Stimulated activated CD8-positive, alpha-beta memory T cell treated with anti-CD3 and anti-CD28 coated beads, Interleukin-2, amount 100 ng/mL, for 1 hour (primary cell): ENCODE measurements at places on chromosomes 5 and 9.

GRCh38 chr5:103408408-103408807 lies 149.8 kb downstream of the MACIR start:
- no peak for DNase-seq

DNA sequence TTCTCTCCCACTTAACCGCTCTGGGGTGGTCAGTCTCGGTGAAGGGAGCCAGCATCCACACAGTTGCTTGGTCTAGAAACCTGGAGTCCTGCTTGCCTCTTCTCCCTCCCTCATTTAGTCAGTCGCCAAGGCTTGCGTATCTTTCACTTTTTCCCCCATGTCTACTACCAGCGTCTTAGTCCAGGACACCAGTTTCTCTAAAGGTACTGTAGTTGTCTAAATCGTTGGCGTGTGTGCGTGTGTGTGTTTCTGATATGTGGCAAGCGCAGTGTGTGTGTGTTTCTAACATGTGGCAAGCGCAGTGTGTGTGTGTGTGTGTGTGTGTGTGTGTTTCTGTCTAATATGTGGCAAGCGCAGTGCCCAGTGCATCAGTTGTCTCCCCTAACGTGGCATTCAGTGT lies 641 bp downstream of the ATP6V1G1 start:
- DNase-seq: no peak

GRCh38 chr9:69486498-69486897 lies 161.5 kb downstream of the ENTREP1 start:
- no peak for DNase-seq

- no peak for DNase-seq
These were observed 411.2 kb upstream of the IRX4 start for GRCh38 chr5:2293906-2294305.

DNA sequence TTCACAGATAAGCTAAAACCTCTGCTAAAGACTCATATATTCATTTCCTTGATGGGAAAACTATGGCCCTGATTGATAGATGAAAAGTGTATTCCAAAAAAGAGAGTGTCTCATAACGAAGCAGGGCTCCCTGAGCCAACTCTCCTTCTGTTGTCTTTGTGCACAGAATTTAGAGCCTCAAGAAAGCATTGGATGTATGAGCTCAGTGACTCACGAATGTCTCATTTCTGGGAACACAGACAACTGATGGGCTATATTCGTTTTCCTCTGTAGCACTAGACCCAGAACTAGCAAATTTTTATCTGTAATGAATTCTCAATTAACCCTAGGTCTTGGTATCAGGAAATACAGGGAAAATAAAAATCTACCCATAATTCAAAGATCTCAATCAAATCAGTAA lies 88.4 kb downstream of the LMNB1 start:
- DNase-seq: no peak

DNA sequence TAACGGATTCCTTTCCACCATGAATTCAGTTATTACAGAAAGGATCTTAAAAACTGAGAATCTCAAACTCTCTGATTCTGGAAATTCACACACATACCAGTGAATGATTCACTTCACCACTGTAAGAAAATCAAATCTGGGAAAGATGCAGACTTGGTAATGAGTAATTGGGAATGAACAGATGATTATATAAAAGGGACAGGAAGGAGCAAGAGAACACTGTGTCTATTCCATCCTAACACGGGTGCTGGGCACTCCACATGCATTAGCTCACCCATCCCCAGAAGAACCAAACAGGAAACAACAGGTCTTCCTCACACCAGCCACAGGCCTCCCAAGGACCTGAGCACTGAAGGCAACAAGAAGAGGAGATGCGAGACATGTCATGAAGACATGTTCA lies 74.8 kb upstream of the ZNF622 start:
- DNase-seq: no peak

DNA sequence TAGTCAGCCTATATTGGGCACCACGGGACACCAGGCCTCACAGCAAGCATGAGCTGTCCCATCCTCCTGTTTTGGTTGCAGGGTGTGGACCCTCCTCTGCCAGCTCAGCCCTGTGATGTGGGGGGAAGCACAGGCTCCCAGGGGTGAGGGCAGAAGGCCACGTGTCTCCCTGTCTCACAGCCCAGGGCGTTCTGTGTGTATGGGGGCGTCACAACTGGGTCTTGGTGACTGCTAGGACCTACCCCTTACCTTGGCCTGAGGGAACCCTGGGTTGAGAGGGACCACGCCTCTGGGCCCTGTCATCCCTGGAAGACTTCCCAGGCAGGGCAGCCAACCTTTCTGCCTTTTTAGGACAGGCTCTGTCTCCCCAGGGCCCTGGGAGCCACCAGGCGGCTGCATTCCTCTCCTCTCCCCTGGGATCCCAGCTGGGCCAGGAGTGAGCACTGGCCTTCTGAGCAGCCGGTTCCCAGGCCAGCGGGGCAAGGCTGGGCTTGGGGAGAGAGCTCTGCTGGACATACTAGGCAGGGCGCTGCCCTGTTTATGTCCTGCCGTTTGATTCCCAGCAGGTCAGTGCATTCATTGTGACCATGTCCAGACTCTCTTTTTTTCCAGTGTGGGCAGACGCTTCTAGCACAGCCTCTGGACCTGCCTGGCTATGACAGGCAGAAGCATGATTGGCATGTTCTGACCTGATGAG lies 97.4 kb downstream of the DAB2IP start:
- no peak for DNase-seq

- DNase-seq: no peak
These were observed 106.6 kb upstream of the ANKRD55 start for GRCh38 chr5:56339732-56340131.

GRCh38 chr5:179376701-179377420 lies 31.6 kb upstream of the ADAMTS2 start:
- no peak for DNase-seq

- no peak for DNase-seq
These were observed 632.3 kb upstream of the TLE4 start for GRCh38 chr9:78939311-78940065.

GRCh38 chr9:36210722-36211121 lies 20.0 kb downstream of the CLTA start:
- DNase-seq: no peak

- no peak for DNase-seq
These were observed 24.4 kb downstream of the SLC6A7 start for GRCh38 chr5:150214289-150214688.

GRCh38 chr9:8078641-8079140 lies 279.1 kb upstream of the DMAC1 start:
- DNase-seq: no peak

GRCh38 chr5:39584927-39585326 lies 160.1 kb upstream of the DAB2 start:
- no peak for DNase-seq

DNA sequence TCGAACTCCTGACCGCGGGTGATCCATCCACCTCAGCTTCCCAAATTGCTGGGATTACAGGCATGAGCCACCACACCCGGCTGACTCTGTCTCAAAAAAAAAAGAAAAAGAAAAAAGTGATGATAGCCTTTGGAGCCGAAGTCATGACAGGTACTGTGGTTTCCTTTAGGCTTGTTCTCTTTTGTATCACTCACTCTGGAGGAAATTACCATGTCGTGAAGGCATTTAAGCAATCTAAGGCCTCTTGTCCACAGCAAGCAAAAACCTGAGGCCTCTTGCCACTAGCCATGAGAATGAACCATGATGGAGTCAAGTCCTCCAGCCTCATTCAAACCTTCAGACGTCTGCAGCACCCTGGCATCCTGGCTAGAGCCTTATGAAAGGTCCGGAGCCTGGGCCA lies 286.1 kb downstream of the RAB3C start:
- no peak for DNase-seq

DNA sequence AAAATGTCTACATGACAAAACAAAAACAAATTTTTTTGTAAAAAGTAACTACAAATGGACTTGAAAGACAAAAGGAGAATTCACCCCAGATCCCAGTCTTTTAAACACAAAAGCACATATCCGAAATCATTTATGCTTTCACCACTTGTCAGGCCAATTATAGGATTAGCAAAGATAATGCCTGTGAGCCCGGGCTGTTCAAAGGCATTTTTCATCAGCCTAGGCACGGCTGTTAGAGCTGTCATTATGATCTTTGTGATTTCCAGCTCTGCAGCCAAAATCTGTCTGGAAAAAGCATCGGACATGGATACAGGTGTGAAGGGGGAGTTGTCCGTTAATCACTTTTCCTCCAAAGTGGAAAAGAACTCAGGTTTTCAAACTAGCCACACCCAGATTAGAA lies 23.6 kb upstream of the RAB14 start:
- DNase-seq: no peak

GRCh38 chr5:18311266-18311665 lies 677.0 kb downstream of the TAF11L14 start:
- DNase-seq: no peak

DNA sequence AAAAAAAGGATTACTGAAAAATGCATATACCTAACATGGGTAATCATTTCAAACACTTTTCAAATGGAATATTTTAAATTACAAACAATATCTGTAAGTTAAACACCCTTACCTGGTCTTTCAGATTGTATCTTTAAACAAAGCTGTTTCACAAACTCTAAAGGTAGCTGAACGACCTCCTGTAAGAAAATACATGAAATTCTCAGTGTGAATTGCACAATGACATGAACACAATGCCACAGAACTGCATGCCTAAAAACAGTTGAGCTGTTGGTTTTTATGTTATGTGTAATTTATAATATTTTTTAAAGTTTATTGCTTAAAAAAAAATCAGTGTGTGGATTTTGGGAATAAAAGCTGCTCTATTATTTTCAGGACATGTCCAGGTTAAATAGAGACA lies 17.5 kb downstream of the IPPK start:
- no peak for DNase-seq

DNA sequence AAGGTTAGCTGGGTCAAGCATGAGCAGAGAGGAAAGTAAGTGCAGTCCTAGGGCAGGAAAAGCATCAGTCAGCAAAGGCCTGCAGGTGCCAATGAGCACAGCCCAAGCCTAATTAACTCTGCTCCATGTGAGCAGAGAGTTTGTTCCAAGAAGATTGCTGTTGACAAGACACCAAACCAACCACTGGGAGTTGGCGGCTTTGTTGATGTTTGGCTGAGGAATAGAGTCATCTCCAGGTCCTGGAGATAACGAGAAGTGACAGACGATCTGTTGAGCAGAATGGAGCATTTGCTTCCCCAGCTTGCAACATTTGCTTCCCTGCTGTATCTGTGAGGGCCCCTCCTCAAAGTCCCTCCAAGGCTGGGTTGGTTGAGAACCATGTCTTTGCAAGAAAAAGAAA lies 68.2 kb downstream of the FAM114A2 start:
- no peak for DNase-seq

DNA sequence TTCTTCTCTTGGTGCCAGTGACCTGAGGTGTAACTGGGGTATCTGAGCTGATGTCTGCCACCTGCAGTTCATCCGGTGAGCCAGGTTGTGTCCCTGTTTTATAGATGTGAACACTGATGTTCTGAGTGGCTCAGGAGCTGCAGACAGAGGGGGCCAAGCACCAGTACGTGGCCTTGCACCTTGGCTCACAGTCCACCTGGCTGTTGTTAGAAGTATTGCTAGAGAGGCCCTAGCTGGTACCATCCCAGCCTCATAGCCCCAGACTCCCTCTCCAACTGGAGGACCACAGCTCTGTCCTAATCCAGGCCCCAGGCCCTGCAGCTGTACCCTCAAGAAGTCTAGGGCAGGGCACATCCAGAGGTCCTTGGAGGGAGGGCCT lies 16.2 kb downstream of the PHF2 start:
- no peak for DNase-seq

DNA sequence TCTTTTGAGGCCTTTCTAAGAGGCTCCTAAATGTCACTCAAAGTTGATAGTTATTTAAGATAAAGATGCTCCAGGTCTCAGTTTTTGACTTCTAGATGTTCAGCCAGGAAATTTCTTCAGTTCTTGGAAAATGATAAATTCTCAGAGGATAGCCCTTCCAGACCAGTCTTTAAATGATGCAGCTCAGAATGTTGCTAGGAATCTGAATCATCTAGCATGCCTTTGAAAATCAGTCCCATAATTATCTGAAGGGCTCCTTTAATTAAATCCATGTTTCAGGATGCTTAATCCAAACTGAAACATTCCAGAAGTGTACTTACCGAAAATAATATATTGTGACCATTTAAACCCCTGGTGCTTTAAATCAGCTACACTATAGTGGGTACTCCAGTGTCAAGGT lies 107.5 kb upstream of the FBN2 start:
- DNase-seq: no peak

- DNase-seq: no peak
These were observed 7.6 kb downstream of the OTULIN start for GRCh38 chr5:14672082-14672481.

DNA sequence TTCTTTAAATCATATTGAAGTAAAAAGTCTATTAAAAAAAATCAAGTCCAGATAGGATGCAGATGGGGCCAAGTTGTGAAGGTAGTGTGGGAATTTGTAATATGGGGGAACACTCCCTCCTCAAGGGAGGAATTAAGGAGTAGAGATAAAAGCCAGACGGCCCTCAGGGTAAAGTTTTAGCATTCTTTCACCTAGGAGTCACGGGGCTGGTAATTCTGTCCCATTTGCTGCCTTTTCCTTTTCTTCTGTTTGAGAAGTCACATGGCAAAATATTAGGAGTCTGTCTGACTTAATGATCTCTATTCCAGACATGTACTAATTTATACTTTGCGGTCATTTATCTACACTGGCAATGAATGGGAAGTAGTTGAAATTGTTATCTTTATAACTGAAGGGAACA lies 61.9 kb downstream of the SNX24 start:
- DNase-seq: no peak

- no peak for DNase-seq
These were observed 3.7 kb upstream of the SLC9A3 start for GRCh38 chr5:527646-528628.

- DNase-seq: no peak
These were observed 280.2 kb downstream of the SPOCK1 start for GRCh38 chr5:137218896-137219295.

DNA sequence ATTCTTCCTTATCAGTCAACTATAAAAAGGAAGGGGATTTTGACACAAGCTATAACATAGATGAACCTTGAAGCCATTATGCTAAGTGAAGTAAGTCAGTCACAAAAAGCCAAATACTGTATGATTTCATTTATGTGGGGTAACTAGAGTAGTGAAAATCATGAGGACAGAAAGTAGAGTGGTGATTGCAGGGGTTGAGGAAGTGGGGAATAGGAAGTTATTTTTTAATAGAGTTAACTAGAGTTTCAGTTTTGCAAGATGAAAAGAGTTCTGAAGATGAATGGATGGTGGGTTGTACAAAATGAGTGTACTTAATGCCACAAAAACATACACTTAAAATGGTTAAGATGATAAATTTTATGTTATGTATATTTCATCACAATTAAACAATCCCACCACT lies 65.4 kb upstream of the FAM174A start:
- no peak for DNase-seq

- no peak for DNase-seq
These were observed 19.0 kb upstream of the SMAD5 start for GRCh38 chr5:136113606-136114005.

- DNase-seq: peak; percentile 13
These were observed 796 bp downstream of the LNPEP start for GRCh38 chr5:96936431-96937320.

DNA sequence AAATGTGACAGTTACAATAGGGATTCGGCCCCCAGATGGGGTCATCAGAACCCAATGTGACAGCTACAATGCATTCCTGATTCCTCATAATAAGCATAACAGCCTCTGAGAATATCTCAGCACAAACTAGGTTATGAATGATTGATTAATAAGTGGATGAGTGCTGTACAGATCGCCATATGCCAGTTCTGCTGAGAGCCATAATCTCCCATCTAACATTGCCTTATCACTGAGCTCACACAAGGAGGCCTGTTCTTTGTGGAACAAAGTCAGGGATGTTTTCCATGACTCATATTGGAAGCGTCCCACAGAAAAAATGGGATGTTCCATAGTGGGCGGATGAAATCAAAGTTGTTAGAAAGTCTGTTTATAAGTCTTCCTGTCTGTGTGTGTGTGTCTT lies 89.6 kb downstream of the KIF4B start:
- no peak for DNase-seq
